ENCODE measurements at places on chromosomes 3 and 15.

GRCh38 chr3:171770689-171771620 lies 39.3 kb downstream of the PLD1 start:
- DNase-seq = no peak

DNA sequence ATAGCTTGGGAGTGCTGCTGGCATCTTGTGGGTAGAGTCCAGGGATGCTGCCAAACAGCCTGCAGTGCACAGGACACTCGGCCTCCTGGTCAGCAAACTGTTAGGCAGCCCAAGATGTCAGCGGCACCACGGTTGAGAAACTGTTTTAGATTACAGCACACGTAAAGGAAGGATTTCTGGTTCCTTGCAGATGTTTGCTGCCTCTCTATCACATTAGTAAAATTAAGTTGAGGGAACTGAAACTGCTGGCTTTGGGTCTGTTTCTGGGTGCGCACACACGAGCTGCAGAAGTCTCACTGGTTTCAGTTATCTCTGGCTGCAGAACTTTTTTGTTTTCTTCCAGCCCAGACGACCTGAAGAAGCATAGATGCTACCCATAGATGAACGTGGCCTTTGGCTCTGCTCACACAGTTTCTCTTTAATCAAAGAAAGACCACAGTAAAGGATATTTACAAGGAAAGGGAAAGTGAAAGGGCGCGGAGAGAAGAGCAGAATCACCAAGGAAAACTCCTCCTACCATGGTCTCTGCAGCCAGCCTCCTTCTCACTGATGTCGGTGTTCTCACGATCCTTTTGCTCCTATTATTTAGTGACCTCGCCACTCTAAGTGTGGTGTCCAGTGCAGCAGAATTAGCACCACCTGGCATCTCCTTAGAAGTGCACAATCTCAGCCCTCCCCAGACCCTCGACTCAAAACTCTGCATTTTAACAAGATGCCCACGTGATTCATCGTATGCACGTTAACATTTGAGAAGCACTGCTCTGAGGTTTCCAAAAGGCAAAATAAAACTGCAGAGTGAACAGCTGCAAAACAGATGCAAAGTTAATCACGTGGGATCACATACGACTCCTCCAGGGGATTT lies 50.6 kb upstream of the AKAP13 start:
- DNase-seq = peak; percentile 34

- DNase-seq = no peak
These were observed 214.8 kb downstream of the KCNH8 start for GRCh38 chr3:19363071-19363470.

GRCh38 chr3:196120291-196120951 lies 38.5 kb upstream of the TFRC start:
- DNase-seq = no peak

DNA sequence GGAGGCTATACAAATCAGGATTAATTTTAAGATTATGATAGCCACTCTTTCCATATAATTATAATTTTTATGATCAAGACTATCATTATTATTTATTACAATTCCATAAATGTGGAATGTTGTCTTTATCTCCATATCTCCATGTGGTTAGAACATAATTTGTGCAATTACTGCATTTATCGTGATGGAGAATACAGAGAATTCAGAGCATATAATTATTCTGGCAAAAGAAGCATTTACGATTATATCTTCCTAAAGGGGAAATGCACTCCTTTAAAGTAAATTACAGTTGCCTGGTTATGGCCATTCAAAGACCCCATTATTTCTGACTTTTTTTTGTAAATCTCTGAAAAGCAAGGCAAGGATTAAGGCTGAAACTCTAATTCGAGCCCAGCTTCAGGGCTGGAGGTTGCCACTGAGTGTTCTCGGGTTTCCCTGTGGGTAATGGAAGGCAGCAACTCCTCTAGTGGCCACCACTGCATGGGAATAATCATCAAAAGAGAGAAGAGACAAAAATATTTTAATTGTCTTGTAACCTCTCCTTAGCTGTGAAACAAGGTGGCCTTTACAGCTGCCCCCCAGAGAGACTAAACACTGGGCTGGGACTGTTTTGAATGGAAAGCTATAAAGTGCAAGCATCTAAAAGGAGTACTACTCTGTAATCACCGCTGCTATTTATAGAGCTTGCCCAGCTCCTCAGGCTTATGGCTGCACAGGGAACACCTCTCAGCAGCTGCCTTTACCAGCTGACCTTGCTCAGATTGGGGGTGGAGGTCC lies 59.8 kb upstream of the PRTG start:
- DNase-seq = no peak

DNA sequence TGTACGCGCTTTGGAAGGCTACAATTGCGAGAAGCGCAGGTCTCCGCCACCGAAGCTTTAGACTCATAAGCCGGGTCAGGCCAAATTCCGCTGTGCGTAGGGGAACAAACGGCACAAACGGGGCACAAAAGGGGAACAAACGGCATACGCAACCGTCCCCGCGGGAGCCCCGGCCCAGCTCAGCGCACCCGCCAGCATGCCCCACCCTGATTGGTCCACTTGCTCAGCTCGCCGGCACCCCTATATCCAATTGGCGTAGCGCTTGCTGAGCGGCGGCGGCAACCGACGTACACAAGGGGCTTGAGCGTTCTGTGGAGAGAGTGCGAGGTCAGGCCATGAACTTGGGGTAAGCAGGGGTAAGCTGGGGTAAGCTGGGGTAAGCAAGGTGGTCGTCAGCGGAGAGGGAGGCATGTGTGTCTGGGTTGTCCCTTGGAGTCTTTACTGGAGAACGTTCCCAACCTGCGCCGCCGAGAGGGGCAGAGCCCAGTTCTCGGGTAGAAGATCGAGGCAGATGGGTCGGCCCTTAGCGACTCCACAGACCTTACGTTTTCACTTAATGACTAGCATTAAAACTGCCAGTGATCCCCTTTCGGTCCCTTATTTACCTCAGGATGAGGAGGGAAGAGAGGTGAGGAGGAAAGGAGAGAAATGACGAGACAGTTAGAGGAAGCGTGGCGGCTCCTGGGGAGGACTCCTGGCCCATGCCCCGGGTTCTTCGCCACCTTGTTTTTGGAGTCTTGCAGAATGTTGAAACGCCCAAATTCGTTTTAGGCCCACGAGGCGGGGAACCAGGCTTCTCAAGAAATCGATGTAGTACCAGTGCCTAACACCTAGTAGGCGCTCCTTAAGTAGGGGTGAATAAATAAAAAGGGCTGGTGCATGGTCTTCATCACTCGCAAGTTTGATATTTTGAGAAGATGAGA lies at the start of gene CCDC66:
TSS of gene CCDC66 (plus strand) at position 268 of the 923 bp plus-strand sequence. CDS start at position 336, 68 bp downstream.
- peak; percentile 80 for DNase-seq

DNA sequence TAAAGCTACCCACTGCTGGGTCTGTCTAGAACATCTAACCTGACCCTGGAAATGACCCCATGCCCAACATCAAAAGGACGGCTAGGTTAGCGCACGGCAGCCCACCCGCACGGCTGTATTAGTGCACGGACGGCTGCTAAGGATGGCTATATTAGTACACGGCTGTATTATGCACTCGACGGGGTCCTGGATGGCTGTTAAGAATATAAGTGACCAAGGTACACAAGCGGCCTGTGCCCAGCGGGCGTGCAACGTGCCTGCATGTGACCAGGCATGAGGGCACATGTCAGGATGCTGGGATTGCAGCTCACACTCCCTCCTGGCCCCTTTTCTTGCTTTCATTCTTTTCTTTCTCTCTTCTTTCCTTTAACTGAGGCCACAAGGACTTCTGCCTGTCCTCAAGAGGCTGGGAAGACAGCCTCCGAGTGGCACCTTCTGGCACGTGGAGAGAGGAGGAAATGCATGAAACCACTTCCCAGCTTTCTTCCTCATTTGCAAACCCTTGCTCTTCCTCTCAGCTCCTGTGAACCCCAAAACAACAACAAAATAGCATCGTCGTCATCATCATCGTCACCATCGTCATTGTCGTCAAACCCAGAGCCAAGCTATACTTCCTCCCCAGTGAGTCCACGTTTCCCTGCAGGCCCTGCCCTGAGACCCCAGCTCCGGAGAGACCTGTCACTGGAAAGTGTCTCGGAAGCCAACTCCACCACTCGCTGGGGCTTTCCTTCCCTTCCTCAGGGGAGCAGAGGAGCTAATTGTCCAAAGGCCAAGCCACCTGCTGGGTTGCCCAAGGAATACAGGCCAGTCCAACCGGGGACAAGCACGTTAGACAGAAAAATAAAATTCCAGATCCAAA lies 101.8 kb downstream of the CHSY1 start:
- no peak for DNase-seq

- DNase-seq = no peak
These were observed 108.4 kb upstream of the RASGRP1 start for GRCh38 chr15:38672814-38673670.

- no peak for DNase-seq
These were observed 101.7 kb downstream of the LSM3 start for GRCh38 chr3:14280326-14280725.

- no peak for DNase-seq
These were observed 143.6 kb downstream of the RYR3 start for GRCh38 chr15:33454346-33454745.

GRCh38 chr15:68258692-68259091 lies 18.9 kb upstream of the FEM1B start:
- no peak for DNase-seq

DNA sequence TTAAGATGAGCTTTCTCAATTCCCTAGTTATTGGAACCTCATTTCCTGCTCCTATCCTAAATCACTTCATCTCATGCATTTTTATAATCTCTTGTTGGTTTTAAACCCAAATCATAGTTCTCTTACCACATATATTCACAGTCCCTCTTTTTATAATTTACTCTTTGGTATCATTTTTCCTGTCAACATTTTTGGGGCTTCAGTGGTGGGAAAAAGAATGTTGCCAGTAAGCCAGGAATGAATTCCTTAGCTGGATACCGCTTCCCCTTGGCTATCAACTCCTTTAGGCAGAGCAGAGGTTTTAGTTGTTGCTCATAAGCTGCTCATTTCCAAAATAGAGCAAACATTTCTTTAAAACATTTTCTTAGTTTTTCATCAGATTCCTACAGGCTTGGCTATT lies 112.3 kb downstream of the GALK2 start:
- DNase-seq = no peak

GRCh38 chr3:139476348-139476747 lies at the start of gene RBP2:
Gene RBP2, minus strand, starts transcription at chr3:139476516. Its CDS starts 57 bp downstream, at chr3:139476459.
- no peak for DNase-seq

GRCh38 chr3:23811185-23811527 lies 5.4 kb downstream of the UBE2E1 start:
- DNase-seq = no peak

GRCh38 chr3:127410137-127410488 lies 122.3 kb upstream of the PRR20G start:
- DNase-seq = no peak

Data from GM12891 (cell line).